Stimulated activated CD8-positive, alpha-beta memory T cell treated with anti-CD3 and anti-CD28 coated beads, Interleukin-15, amount 100 ng/mL, for 4 hours (primary cell): ENCODE measurements at places on chromosomes 4 and X.

DNA sequence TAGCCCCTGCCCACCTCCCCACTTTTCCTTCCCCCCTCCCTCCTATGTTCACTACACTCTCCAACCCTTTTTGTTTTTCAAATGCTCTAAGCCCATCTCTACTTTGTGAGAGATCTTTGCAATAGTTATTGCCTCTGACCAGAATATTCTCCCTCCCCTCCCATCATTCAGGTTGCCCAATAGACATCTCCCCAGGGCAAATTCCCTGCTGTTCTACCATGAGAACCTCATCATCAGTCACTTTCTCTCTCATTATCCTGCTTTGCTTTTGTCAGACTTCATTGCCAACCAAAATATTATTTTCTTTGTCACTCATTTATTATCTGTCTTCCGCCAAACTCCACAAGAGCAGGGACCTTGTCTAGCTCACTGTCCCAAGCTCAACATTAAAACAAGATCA lies 268.2 kb upstream of the PPARGC1A start:
- no peak for DNase-seq

- no peak for DNase-seq
Measured at GRCh38 chr4:165209796-165210195, 2.4 kb downstream of the KLHL2 start.

DNA sequence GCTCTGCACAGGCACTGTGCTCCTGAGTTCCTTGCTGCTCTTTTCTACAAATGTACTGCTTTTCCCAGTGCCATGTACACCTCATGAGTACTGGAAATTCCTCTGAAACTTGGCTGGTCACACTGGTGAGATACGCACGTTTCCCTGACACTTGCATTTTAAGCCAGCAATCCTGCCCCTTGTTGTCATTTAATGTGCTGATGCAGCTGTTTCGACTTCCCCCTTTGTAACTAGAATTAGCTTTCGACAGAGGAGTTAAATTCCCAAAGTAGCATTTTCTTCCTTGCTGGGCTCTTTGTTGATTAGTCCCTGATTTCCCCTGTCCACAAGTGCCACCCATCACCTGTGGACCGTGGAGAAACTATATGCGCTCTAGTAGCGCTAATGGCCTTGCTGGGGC lies 77.5 kb downstream of the IQCM start:
- DNase-seq: no peak

DNA sequence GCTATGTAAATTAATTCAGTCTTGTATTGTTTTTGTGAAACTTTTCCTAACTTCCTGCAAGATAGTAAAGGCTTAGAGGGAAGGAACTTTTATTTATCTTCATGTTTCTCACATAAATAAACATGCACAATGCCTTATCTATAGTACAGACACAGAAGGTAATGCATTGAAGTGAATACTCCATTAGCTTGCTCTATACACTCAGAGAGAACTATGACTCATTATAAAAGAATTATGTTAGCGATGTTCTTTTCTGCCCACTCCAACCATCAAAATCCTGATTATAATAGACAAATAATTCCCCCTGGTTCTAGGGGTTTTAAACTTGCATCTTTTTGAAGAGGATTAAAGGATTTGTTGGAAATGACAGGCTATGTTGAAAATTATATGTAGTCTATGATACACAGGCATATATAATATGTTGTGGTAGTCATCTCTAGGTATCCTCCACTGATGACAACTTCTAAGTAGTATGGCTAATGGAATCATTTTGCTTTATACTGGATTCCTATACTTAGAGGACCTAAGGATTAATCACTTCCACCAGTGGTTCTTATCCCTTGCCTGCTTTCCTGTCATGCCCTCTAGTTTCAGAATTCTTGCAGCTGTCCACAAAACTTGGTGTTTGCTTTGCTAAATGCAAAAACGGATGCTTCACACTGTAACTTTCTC lies 115.7 kb downstream of the NDST4 start:
- DNase-seq: no peak

GRCh38 chr4:189185810-189186432 lies 754.8 kb upstream of the FRG1 start:
- DNase-seq: no peak

- DNase-seq: no peak
Measured at GRCh38 chr4:82371497-82371896, 2.3 kb downstream of the HNRNPD start.

DNA sequence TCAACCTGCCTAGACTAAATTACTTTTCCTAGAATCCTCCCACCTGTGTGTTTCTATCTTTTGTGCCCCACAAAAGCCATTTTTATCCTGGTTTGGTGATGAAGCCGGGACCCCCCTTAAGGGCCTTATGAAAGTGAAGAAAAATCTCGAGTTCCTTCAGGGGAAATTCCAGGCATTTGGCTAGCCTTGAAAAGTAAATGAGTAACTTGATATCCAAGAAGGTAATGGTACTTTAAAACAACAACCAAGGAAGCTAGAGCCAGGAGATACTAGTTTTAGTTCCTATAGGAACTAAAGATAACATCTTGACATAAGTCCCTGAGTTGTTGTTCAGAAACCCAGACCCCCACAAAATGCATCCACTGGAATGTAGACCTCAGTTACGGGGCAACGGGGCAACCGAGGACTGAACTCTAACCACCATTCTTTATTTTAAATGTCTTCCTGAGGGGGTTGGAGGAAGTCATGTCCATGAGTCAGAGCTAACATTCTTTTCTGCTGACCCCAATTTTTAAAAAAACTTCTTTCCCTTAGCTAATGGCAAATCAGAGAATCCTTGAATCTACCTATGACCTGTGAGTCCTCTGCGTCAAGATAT lies 73.9 kb downstream of the VCX3A start:
- no peak for DNase-seq

- DNase-seq: no peak
Measured at GRCh38 chrX:13891377-13892140, 74.7 kb upstream of the GPM6B start.

DNA sequence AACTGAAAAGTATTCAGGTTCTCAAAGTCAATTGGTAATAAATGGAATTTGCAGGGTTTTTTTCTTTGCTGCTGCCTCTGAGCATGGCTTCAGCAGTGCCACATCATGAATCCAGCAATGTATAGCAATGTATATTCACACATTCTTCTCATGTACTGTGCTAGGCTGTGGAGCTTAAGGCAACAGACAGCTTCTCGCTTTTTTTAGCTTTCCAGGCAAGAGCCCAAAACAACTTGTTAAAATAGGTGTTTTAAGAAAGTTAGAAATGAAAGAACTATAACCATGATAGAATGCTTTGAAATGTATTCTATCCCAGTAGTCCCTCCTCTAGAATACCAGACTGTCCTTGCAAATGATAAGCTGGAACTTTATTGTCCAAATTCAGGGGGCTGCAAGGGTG lies 30.4 kb downstream of the SMIM43 start:
- DNase-seq: no peak

DNA sequence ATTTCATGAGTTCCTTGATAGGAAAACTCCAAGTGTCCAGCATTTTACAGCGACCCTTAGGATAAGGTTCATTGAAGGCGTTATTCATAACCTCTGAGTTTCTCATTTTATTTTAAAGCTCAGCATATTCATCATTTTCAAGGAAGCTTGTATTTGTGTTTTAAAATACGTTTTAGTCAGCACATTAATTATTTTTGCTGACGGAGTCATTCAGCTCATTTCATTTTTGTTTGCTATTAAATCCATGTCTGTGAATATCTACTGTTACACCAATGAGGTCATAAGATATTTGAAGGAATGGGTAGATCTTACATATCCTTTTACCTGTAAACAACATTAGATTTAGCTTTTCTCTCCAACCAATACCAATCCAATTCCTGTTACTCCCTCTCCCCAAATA lies 1766.3 kb upstream of the PCDH10 start:
- no peak for DNase-seq

- DNase-seq: no peak
Measured at GRCh38 chr4:102564399-102565059, 63.4 kb downstream of the NFKB1 start.

DNA sequence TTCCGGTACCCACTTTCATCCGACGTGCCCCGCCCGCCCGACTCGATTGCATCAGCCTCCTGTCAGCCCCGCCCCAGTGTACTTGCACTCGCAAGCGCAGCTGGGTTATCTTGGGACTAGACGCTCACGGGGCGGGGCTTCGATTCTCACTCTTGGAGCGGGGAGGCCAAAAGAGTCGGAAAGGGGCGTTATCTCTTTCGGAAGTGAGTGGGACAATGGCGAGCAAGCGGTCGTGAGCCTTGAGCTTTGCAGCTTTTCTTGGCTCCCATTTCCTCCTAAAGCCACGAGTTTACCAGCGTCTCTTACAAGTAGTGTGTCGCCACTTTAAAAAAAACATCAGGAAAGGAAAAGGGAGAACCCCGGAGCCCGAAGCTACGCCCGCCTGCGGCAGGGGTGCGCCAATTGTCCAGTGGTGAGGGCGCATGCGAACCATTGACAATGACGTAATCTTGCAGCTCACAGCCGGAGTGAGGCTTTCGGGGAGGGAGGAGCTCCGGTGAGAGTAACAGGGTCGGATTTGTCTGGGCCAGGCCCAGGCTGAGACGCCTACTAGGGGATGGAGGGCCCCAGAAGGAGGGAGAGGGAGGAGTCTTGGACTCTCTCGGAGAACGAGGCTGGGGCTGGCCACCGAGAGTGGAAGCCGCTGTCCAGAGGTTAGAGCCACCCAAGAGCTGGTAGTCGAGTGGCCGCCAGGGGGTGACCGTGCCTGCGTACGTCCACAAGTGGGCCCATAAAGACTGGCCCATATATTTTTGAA lies 109.5 kb downstream of the GNL3L start:
- peak; percentile 92 for DNase-seq

DNA sequence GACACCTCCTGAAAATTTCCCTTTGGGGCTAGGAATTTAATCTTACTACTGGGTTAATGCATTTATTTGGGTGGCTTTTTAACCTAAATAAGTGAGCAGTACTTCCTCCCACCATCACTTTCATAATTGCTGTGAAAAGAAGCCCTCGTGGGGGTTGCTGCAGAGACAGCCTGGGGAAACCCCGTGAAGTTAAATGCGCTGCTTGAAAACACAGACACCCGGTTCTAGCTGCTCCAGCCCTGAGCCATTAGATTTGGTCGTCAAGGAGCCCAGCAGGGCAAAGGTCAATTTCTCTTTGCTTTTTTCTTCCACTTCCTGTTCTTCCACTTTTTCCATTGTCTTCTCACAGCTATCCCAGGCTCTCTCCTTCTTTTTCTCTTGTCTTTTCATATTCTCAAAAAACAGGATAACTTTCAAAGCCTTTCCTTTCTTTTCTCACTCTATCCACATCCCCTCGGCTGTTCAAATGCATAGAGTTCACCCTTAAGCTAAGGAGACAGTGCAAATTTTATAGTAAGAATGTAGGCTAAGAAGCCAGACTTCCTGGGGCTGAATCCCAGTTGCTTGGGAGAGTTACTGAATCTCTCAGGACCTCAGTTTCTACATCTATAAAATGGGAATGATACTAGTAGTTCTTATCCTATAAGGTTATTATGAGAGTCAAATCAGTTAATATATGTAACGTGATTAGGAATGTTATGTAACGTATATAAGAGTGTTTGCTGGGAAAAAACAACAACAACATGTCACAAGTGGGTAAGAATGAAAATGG lies 91.5 kb upstream of the ZNF827 start:
- DNase-seq: no peak

- DNase-seq: no peak
Measured at GRCh38 chrX:40056420-40056819, 41.3 kb downstream of the BCOR start.

DNA sequence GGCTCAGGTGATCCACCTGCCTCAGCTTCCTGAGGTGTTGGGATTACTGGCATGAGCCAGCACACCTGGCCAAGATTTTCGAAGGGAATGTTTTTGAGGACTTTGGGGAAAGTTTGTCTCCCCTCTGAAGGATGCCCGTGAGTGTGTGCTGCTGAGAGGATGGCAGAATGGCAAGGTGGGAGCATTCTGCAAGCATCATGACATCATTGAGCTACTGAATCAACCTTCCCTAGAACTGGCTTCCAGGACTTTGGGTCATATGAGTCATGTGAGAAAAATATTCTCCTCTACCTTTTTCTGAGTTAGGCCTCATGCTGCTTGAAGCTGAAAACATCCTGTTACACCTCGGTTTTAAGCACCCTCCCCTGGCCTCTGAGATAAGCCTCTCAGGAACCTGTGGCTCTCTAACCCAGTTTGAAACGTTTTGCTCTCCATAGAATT lies 31.0 kb downstream of the TMEM131L start:
- DNase-seq: no peak

GRCh38 chr4:95761871-95762270 lies 78.0 kb upstream of the PDHA2 start:
- DNase-seq: no peak

GRCh38 chr4:177185579-177185978 lies 124.1 kb upstream of the NEIL3 start:
- no peak for DNase-seq

DNA sequence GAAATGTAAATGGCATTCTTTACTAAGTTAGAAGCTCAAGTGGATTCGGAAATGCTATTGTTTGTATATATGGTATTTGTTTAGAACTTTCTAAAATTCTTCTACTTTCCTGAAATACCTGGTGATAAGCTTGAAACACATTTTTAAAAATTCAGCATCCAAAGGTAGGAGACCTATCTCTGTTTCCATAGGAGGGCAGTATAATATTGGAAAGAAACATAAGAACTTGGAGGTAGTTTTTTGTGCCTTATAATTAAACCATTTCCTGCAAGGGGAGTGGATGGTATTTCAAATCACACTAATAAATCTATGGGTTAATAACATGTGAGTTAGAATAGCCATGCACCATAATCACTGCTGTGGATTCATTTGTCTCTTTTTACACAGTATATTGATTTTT lies 217.4 kb upstream of the AADAT start:
- DNase-seq: no peak

GRCh38 chrX:136646602-136647239 lies 1.2 kb upstream of the CD40LG start:
- DNase-seq: no peak

GRCh38 chr4:43071069-43071468 lies 178.6 kb downstream of the GRXCR1 start:
- DNase-seq: no peak

- no peak for DNase-seq
Measured at GRCh38 chr4:5632066-5632440, 76.3 kb downstream of the EVC2 start.

DNA sequence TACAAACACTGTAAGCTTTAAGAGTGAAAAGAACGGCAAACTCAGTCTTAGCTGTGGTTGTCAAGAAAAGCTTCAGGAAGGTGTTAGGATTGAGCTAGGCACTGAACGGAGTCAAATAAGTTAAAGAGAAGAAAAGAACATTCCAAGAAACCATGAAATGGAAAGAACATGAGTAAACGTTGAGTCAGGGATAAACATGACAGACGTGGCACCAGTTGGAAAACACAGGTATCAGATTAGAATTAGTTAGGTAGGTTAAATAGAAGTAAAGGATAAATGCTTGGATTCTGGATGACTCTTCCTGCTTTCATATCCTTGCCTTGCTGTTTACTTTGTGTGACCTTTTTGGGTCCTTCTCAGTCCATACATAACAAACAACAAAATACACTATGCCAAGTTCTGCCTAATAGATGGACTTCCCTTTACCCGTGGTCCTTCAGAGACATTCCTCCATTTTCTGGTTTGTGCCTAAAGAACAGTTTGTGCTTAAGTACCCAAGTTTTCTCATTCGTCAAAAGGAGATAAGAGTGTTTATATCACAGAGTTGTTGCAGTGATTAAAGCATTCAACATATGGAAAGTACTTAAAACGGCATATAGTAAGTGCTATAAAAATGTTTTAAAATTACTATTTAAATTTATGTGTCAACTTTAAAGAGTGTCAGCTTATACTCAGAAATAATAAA lies 446.9 kb downstream of the TMA16 start:
- no peak for DNase-seq

- no peak for DNase-seq
Measured at GRCh38 chr4:87657525-87657924, 7.4 kb downstream of the DMP1 start.

- DNase-seq: no peak
Measured at GRCh38 chrX:47221756-47222155, 3.3 kb downstream of the CDK16 start.

- DNase-seq: no peak
Measured at GRCh38 chr4:112515198-112516065, 548 bp downstream of the NEUROG2 start.
